ENCODE measurements at places on chromosomes 7 and 10. TPM values are rescaled to one million over a fixed set of nuclear protein-coding genes. Genes with fewer than 3 reads are reported as not detected.

ASB10 gene
- not detected for polyA plus RNA-seq

CPA2 gene
- polyA plus RNA-seq, result 0.05 TPM

ZNF12 gene
- 14.8 TPM for polyA plus RNA-seq

FAM25C gene
- polyA plus RNA-seq, result not detected

GRM3 gene
- 0.03 TPM for polyA plus RNA-seq

ERVW-1 gene
- polyA plus RNA-seq, result not detected

POP7 gene
- polyA plus RNA-seq, result 191 TPM

CYP2C19 gene
- not detected for polyA plus RNA-seq

CALML5 gene
- not detected for polyA plus RNA-seq

OR2A12 gene
- not detected for polyA plus RNA-seq

GIMAP2 gene
- polyA plus RNA-seq, result 0.37 TPM

SP8 gene
- polyA plus RNA-seq, result 0.23 TPM

ANKRD61 gene
- not detected for polyA plus RNA-seq

ITPRID1 gene
- not detected for polyA plus RNA-seq

AKR1C4 gene
- not detected for polyA plus RNA-seq

PTPN12 gene
- 31.7 TPM for polyA plus RNA-seq

CNPY1 gene
- not detected for polyA plus RNA-seq

LIPF gene
- not detected for polyA plus RNA-seq

SLC18A2 gene
- polyA plus RNA-seq, result 0.25 TPM

GNAT3 gene
- not detected for polyA plus RNA-seq

PDCD11 gene
- 36.6 TPM for polyA plus RNA-seq

ZFAND2A gene
- 27.3 TPM for polyA plus RNA-seq

PON1 gene
- polyA plus RNA-seq, result not detected

AZGP1 gene
- not detected for polyA plus RNA-seq

IDI2 gene
- polyA plus RNA-seq, result not detected

CYP3A7 gene
- not detected for polyA plus RNA-seq

CPA1 gene
- polyA plus RNA-seq, result not detected

INSIG1 gene
- polyA plus RNA-seq, result 250 TPM

COBL gene
- 0.01 TPM for polyA plus RNA-seq

ACTL6B gene
- not detected for polyA plus RNA-seq

NPY4R gene
- not detected for polyA plus RNA-seq

LIPA gene
- not detected for polyA plus RNA-seq

PLAU gene
- 2.6 TPM for polyA plus RNA-seq

ATP5MK gene
- polyA plus RNA-seq, result 553 TPM

FLNC gene
- polyA plus RNA-seq, result 29.0 TPM
